Hypothalamus (tissue), 51 donors: ENCODE measurements at places on chromosomes 6 and 20.

- DNase-seq, result no peak
These were observed 118.3 kb downstream of the SLC23A2 start for GRCh38 chr20:4883051-4883450.

GRCh38 chr6:22325481-22325880 is 28.6 kb upstream of the PRL start:
- DNase-seq, result no peak

DNA sequence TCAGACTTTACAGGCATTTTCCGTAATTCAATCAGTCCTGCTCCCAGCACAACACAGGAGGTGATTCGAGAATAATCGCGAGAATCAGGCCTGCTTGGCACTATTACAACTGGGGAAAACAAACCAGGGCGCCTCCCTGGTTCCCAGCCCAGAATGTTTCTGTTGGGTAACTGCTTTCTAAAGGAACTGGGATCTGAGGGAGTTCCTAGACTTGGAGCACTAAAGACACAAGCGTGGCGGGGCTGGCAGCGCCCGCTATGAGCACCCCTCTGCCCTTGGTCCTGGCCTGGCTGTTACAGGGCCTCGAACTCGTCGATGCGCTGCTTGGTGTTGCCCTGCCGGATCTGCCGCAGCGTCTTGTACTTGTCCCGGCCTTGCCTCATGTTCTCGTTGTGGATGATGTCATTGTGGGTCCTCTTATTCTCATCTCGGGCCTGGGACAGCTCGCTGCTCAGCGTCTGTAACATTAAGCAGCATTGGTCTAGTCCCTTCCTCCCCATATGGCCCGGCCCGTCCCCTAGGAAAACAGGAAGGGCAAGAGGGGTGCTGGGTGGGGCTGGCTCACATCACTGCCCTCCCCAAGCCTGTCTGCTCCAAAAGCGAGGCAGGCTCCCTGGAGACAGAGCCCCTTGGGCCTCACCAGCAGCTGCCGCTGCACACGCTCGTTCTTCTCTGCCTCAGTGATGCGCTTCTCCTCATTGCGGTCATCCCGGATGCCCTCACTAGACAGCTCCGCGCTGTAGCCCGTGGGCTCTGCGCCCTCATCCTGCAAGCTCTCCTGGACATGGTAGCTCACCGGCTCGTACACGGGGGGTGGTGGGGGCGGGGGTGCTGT is 52.3 kb downstream of the EZR start:
- DNase-seq, result no peak

DNA sequence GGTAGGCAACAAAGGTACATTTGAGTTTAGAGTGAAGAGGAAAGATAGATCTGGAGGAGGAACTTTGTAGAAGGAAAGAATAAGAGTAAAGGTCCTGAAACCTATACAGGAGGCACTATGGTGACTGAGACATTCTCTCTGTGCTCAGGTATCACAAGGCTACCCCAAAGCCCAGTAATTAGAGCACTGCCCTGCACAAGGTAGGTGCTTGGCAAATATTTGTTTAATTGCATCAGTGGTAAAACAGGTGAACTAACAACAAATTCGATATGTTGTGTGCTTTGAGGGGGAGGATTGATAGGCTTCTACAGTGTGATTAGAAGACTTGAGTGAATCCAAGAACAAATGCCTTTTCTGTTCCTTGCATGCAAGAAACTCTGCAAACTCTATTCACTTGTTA is 6.8 kb upstream of the TSHZ2 start:
- no peak for DNase-seq

GRCh38 chr20:1328680-1329330 is at the start of gene SDCBP2:
SDCBP2 (minus strand) TSS chr20:1329139; CDS start chr20:1320416, 8,723 bp downstream.
- DNase-seq, result no peak

DNA sequence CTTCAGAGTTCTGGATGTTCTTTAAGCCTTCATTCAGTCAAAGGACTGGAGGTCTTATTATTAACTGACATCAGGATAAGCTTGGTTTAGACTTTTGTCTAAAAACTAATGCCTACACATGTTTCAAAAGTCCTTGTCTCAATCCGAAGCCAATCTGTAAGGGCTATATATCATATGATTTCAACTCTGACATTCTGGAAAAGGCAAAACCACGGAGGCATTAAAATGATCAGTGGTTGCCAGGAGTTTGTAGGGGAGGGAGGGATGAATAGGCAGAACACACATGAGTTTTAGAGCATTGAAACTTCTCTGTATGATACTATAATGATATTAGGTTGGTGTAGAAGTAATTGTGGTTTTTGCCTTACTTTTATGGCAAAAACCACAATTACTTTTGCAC is 1285.8 kb upstream of the CITED2 start:
- DNase-seq, result no peak

GRCh38 chr20:54726687-54727300 is 251.4 kb downstream of the DOK5 start:
- no peak for DNase-seq
